ENCODE measurements at places on chromosomes 7 and 10. TPM values are rescaled to one million over a fixed set of nuclear protein-coding genes. Genes with fewer than 3 reads are reported as not detected.

Gene TMEM176B
- total RNA-seq: 0.47 TPM

Gene CAPZA2
- 106 TPM for total RNA-seq

Gene PRKG1
- total RNA-seq: 18.2 TPM

Gene CCDC71L
- 19.1 TPM for total RNA-seq

Gene GHRHR
- total RNA-seq: not detected

Gene MALSU1
- total RNA-seq: 112 TPM

Gene HIP1
- 59.8 TPM for total RNA-seq

Gene ANKRD7
- total RNA-seq: not detected

Gene TRIM50
- not detected for total RNA-seq

Gene FXYD4
- not detected for total RNA-seq

Gene WIPF3
- total RNA-seq: 5.9 TPM

Gene ARHGEF35
- total RNA-seq: 26.3 TPM

Gene ANKRD61
- total RNA-seq: 0.42 TPM

Gene FAM237B
- total RNA-seq: not detected

Gene ZKSCAN5
- 13.4 TPM for total RNA-seq

Gene TMEM184A
- 0.66 TPM for total RNA-seq

Gene NUTM2E
- total RNA-seq: 0.12 TPM

Gene RELN
- 0.19 TPM for total RNA-seq

Gene PDK4
- total RNA-seq: 0.12 TPM

Gene CHCHD1
- total RNA-seq: 41.1 TPM

Gene LDB3
- total RNA-seq: 0.14 TPM

Gene COL1A2
- total RNA-seq: 61.6 TPM

Gene HOXA1
- total RNA-seq: not detected

Gene GNAT3
- not detected for total RNA-seq

GRCh38 chr10:86953747-86954680, 3.4 kb downstream of the MMRN2 start:
- DNase-seq: peak; percentile 98

- no peak for DNase-seq
Measured at GRCh38 chr7:116101704-116102103, 71.1 kb upstream of the TFEC start.

- DNase-seq: no peak
Measured at GRCh38 chr7:135644154-135644553, 18.2 kb upstream of the STMP1 start.

DNA sequence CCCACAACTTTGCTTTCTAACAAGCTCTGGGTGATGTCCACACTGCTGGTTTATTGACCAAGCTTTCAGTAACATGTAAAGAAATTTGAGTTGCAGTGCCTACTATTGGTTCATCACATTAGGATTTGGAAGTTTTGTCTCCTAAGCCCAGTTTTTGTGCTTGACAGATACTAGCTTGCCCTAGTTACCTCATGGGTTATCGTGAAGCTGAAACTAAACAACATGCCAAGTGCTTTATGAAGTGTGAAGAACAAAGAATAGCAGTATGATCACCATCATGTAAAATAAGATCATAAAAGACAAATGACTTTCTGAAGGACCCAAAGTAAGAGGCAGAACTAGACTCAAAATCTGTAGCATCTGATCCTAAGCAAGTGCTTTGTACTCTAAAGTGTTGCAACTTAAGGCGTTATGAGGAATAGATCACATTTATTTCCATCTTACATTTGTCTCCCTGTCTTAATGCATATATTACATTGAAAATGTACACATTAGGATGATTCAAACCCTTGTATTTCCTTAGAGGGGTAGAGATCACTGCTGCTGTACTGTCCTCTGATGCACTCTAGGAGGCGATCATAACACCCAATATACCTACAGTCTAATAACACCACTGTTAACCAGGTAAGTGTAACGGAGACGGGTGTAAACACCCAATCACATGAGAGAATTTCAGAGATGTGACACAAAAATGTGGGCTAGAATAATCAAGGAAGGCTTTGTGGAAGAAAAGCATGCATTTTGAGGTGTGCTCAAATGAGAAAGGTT, 71.3 kb downstream of the NRCAM start:
- peak; percentile 55 for DNase-seq

- DNase-seq: peak; percentile 27
Measured at GRCh38 chr10:93815304-93816096, 57.8 kb downstream of the LGI1 start.

DNA sequence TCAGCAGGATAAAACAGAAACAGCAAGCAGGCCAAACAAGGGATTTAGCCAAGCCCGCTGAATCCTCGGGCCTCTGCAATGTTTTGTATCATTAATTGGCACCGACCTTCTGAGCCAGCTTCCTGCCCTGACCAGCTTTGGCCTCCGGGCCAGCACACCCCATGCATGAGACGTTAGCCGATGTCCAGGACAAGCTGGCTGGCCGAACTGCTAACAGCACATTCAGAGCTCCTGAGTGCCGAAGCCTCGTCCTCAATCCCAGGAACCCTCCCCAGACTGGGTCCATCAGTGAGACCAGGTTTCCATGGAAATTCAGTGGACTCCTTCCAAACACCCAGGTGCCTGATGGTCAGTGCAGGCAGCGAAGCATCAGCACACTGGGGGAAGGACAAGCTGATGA, 134.3 kb upstream of the PFKP start:
- DNase-seq: no peak

- DNase-seq: no peak
Measured at GRCh38 chr7:27697861-27698430, 35.3 kb upstream of the HIBADH start.

DNA sequence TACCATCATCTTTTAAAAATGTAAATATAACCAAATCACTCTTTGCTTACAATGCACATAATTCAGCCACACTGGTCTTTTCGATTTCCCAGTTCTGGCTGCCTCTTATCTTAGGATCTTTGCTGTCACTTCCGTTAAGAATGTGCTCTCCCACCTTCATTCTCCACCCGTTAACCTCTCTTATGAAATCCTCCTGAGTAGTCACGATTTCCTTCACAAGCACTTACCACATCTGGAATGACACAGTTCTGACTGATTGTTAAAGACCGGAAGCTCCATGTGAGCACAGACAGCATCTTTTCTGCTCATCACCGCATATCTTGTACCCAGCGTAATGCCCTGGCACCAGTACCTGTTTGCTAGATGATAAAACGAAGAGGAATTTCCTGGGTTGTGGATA, 84.3 kb downstream of the CUL2 start:
- no peak for DNase-seq

DNA sequence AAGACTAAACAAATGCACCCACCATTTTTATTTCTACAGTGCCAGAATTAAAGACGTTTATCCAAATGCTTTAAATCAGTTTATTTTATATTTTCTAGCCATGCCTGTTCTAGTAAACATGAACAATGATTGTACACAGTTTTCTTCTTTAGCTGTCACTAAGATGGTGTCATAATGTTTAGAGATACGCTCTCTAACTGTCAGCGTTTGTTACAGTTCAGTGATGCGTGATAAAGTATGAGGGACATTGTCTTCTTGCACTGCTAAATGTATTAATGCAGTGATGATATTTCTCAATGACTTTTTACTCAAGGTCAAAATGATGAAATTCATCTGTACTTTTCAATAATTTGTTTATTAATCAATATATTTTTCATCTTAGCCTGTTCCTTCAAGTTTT, 513.6 kb downstream of the ATRNL1 start:
- no peak for DNase-seq

- DNase-seq: no peak
Measured at GRCh38 chr10:103540722-103541121, 47.2 kb downstream of the NEURL1 start.

GRCh38 chr7:41885748-41886147, 182.9 kb upstream of the INHBA start:
- no peak for DNase-seq

DNA sequence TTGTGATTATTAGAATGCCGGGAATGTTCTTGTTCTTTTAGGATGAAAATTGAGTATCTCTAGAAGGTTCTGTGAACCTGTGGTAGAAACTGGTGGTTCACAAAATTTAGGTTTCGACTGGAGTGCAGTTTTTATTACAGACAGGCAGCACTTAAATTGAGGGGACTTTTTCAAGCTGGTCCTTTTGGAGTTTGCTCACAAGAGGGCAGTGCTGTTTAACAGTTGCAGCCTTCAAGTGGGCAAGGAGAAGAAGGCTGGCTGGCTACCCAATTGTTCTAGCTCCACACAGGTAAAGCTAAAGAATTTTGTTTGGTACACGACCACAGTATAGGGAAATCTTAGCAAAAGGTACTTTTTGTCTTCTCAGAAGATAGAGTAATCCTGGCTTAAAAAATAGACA, 233.6 kb downstream of the SNX13 start:
- DNase-seq: peak; percentile 86

GRCh38 chr7:136874393-136875032, 6.1 kb downstream of the CHRM2 start:
- peak; percentile 75 for DNase-seq

- peak; percentile 58 for DNase-seq
Measured at GRCh38 chr7:130273933-130274255, 7.2 kb downstream of the CPA2 start.

GRCh38 chr7:19815546-19815945, 42.1 kb upstream of the TMEM196 start:
- peak; percentile 26 for DNase-seq

- DNase-seq: peak; percentile 65
Measured at GRCh38 chr10:16520900-16521299, 779 bp downstream of the C1QL3 start.

GRCh38 chr10:101878869-101879268, 35.3 kb upstream of the KCNIP2 start:
- DNase-seq: no peak

DNA sequence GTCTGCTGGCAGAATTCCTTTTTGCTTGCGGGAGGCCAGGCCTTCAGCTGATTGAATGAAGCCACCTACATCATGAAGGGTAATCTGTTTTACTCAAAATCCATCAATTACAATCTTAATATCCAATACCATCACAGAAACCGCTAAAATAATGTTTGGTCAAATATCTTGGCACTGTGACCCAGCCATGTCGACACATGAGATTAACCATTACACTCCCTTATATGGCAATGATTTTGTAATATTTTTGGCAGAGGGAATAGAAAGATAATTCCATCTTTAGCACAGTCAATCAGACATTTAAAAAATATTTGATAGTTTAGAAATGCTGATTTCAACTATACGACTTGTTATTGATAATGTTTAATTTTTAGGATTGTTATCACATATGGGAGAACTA, 36.5 kb upstream of the SLC39A12 start:
- DNase-seq: no peak

GRCh38 chr7:107628461-107629064, 32.1 kb upstream of the SLC26A4 start:
- no peak for DNase-seq

GRCh38 chr7:87670372-87670771, 42.2 kb downstream of the RUNDC3B start:
- no peak for DNase-seq

- DNase-seq: no peak
Measured at GRCh38 chr10:49254556-49255318, 44.2 kb upstream of the C10orf71 start.

- no peak for DNase-seq
Measured at GRCh38 chr10:22816298-22816653, 101.9 kb upstream of the PIP4K2A start.

DNA sequence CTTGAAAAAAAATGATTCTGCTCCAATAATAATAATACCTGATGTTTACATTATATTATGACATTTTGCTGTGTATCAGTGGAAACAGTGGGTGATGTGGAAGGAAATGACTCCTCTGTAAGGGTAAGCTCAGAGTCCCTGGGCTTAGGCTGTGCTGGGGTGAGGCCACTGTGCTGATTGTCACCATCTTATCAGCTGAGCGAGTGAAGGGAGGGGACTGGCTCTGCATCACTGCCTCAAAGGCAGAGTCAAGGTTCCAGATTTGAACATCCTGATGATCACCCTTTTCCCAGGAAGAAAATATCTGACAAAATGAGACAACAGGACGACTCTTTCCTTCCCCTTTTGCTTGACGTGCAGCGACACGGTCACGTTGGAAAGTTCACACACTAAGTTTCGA, 24.0 kb upstream of the HABP2 start:
- no peak for DNase-seq

GRCh38 chr7:124452186-124452585, 313.4 kb downstream of the GPR37 start:
- no peak for DNase-seq

DNA sequence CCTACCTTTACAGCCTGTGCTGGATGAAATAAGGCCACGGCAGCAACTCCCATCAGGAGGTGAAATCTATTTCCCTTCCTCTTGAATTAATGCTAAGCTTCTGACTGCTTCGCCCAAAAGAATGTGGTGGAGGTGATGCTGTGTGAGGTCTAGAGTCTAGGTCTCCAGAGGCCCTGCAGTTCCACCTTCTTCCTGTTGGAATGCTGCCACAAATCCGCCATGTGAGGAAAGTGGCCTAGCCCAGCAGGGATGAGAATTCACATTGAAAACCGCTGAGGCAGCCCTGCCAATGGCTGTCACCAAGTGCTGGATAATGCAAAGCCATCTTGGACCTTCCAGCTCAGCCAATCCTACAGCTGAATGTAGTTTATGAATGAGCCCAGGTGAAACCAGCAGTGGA, 28.0 kb downstream of the RHOBTB1 start:
- DNase-seq: peak; percentile 60

- peak; percentile 39 for DNase-seq
Measured at GRCh38 chr7:31775556-31775955, 88.5 kb downstream of the PPP1R17 start.

DNA sequence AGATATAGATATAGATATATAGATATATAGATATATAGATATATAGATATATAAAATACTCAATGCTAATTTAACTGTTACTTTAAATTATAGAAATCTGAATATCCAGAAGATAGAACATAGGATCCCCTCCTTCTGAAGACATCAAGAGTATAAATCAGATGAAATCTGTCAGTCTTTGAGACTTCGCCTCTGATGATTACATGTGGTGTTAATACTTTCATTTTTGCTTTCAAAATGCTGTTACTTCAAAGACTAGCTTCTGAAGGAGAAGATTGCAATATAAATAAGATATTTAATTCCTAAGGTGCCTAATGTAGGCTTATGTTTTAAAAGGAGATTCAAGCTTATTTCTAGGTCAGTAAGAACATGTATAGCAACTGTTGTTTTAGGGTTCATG, 180.4 kb downstream of the TSPAN12 start:
- no peak for DNase-seq

Measured in GM23338 (cell line).